Muscle of back (tissue), 13 donors: ENCODE measurements at places on chromosomes 7 and 10. TPM values are rescaled to one million over a fixed set of nuclear protein-coding genes. Genes with fewer than 3 reads are reported as not detected.

The FBH1 gene
- 46.6 TPM for polyA plus RNA-seq

The INHBA gene
- 4.9 TPM for polyA plus RNA-seq

The HIBADH gene
- 23.8 TPM for polyA plus RNA-seq

The TMEM236 gene
- 0.69 TPM for polyA plus RNA-seq

The SH2B2 gene
- polyA plus RNA-seq: 11.4 TPM

The SYNPO2L gene
- 197 TPM for polyA plus RNA-seq

The C10orf143 gene
- polyA plus RNA-seq: 2.0 TPM

The PLAU gene
- polyA plus RNA-seq: 33.8 TPM

The CRTAC1 gene
- 0.85 TPM for polyA plus RNA-seq

The GALNT11 gene
- 32.9 TPM for polyA plus RNA-seq

The CDH23 gene
- polyA plus RNA-seq: 3.9 TPM

The NODAL gene
- polyA plus RNA-seq: 0.48 TPM

The CPA2 gene
- 1.1 TPM for polyA plus RNA-seq

The PTF1A gene
- not detected for polyA plus RNA-seq

The GIMAP1 gene
- 4.7 TPM for polyA plus RNA-seq

The ANKRD30A gene
- polyA plus RNA-seq: not detected

The CCL24 gene
- not detected for polyA plus RNA-seq

The ITGB8 gene
- polyA plus RNA-seq: 5.7 TPM

The MKX gene
- polyA plus RNA-seq: 1.7 TPM

The CPED1 gene
- 11.2 TPM for polyA plus RNA-seq

The IGFBP3 gene
- 266 TPM for polyA plus RNA-seq

The AASS gene
- 12.2 TPM for polyA plus RNA-seq

The POLD2 gene
- 89.1 TPM for polyA plus RNA-seq
